ENCODE measurements at places on chromosomes 13 and 19.

DNA sequence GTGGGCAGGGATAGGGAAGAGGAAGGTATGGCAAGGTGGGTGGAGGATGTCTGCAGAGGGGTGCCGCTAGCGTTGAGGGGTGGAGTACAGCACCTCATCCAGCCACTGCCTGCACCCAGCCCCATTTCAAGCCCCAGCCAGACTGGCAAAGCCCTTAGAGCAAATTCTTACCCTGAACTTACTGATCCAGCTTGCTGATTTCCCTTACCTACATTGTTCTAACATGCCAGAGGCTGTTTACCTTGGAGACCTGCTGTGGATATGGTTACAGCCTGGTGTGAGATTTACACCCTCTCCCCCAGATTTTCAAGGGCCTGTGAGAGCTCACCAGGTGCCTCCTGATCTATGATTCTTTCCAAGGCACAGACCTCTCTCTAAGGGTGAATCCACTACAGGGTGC lies 86.0 kb downstream of the ZNF726 start:
- DNase-seq, result no peak

- DNase-seq, result no peak
These were observed 3.6 kb downstream of the RABAC1 start for GRCh38 chr19:41955521-41955920.

DNA sequence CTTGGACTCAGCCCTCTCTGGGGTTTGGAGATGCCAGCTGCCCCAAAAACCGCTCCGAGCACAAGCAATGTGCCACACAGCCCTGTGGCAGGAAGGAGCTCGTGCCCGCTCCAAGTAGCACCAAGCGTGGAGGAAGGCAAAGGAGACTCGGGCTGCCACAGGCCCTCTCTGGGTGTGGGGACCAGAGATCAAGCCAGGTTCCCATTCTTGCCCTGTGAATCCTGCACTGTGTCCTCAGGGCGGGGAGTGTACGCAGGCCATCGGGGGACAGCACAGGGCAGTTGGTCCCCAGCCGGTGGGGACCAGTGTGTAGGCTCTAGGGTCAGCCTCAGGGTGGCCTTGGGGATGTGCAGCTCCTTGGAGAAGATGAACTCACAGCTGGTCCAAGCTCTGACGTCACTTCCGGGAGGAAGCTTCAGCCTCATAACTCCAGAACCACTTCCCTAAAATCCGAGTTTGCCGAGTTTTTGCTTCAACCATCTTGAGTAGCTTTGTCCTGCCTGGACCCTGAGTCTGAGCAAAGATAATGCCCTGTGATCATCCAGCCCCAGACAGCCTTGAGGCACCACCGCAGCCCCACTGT lies 9.3 kb upstream of the CPAMD8 start:
- no peak for DNase-seq

DNA sequence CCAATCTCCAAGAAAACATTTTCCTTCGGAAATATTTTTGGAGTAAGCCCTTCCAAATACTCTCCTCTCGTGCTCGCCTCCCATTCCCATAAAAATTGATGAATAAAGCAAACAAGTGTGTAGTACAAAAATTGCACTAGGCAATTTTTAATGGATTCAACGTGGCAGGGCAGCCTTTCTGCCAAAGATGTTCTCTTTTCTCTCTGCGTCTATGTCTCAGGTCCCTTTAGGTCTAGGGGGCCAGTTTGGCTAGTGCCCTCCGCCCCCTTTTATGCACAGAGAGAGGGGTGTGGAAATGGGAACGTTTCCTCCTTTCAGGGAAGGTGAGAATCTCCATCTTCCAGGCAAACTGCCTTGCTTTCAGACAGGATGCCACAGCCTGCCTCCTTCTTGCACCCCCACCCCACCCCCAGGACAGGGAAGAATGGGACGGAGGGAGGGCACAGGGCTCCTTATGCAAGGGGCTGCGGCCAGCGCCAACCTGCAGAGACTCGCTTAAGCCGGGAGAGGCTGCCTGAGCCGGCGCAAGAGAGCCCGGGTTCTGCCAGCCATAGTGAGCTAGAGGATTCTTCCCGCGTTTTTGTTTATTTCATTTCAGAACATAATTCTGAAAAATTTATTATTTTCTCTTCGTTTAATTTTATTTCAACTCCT lies 2.7 kb upstream of the ZIC2 start:
- no peak for DNase-seq

DNA sequence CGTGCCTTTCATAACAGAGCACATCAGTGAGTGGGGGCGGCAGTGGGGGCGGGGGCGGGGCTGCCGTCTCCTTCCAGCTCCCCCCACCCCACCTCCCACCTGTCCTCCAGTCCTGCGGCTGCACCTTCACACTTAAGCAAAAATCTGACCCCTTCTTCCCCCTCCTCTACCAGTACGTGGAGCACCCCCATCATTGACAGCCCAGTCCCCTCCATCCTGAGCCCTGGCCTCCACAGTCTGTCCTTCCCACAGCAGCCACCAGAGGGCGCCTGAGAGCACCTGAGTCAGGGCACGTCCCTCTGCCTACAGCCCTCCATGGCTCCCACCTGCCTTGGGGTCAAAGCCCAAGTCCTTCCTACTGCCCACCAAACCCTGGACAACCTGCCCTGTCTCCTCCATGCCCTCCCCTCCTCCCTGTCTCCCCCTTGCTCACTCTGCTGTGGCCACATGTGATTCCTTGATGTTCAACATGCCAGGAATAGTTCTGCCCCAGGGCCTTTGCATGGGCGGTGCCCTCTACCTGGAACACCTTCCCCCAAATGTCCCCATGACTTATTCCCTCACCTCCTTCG lies 4.0 kb downstream of the EBI3 start:
- peak; percentile 35 for DNase-seq

DNA sequence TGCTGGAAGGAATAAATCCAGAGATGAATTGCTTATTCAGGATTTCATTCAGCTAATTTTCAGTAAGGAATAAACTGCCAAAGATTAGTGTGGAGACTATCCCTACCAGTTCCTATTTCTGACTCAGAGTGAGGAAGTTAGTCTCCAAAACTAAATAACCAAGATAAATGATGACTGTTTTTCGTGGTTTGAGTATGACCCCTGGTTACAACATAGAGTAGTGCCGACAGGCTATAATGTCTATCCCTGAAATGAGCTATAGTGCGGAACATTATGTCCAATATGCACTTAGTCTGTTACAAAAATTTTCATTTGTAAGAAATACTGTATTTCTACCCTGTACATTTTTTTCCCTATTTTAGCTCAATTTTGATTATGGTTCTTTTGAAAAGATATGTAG lies 51.4 kb downstream of the NBEA start:
- no peak for DNase-seq

- DNase-seq, result no peak
These were observed 76.1 kb downstream of the RGCC start for GRCh38 chr13:41533266-41534052.

GRCh38 chr19:1611353-1611752 lies 6.1 kb upstream of the UQCR11 start:
- no peak for DNase-seq

- DNase-seq, result no peak
These were observed 362 bp downstream of the ZNF557 start for GRCh38 chr19:7069904-7070226.

DNA sequence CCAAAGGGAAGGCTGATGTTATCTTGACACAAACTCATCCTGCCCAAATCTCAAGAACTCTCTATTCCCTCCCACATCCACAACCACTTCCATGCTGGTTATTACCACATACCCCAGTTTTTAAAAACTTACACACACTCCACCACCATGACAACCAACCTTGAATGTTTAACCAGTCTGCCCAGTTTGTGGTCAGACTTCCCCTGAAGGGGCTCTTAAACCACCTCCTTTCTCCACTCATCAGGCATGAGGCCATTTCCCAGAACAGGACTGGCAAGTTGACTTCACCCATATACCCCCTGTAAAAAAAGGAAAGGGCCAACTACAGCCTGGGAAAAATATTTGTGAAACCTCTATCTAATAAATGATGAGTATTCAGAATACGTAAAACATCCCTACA lies 12.4 kb upstream of the ZSCAN4 start:
- no peak for DNase-seq

DNA sequence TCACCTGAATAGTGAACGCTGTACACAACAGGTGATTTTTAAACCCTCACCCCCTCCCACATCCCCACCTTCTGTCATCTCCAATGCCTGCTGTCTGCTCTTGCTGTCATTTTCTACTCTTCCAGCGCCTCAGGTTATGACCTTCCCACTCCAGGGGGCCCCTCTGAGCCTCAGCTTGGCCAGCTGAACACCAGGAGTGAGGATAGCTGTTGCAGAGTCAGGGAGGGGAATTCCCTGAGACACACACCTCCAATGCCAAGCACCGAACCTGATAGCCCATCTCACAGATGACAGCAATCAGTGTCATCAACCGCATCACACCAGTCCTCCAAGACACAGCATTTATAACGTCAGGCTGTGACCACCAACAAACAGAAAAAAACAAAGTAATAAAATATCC lies 193.5 kb downstream of the ZNF536 start:
- no peak for DNase-seq

- no peak for DNase-seq
These were observed 19.7 kb downstream of the MED26 start for GRCh38 chr19:16608290-16608739.

DNA sequence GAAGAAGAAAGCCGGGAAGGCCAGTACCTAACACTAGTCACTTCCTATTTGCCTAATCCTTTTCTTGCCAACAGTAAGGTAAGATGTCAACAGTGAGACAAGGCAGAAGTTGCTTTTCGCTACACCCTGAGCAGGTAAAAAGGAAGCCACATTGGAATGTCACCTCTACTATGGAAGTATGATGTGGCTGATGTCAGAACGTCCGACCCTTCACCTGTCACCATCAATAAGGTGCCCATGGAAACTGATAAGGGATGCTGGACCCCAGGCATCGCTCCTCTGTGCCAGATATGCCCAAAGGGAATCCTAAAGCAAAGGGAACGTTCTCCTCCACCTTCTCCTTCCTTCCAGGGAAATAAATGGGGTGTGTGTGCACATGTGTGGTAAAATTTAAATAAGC lies 34.3 kb downstream of the COL4A1 start:
- no peak for DNase-seq

DNA sequence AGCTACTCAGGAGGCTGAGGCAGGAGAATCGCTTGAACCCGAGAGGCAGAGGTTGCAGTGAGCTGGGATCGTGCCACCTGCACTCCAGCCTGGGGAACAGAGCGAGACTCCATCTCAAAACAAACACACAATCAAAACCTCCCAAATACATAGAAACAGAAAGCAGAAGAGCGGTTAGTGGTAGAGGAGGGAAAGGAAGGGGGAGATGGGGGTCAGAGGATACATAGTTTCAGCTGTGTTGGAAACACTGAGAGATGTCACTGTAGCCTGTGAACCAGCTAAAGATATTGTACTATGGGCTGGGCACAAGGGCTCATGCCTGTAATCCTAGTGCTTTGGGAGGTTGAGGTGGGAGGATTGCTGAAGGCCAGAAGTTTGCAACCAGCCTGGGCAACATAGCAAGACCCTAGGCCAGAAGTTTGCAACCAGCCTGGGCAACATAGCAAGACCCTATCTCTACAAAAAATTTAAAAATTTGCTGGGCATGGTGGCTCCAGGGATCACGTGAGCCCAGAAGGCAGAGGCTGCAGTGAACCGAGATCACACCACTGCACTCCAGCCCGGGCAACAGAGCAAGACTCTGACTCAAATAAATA lies 49.9 kb downstream of the GNG7 start:
- no peak for DNase-seq

GRCh38 chr13:30963791-30964190 lies 31.3 kb downstream of the TEX26 start:
- DNase-seq, result no peak

DNA sequence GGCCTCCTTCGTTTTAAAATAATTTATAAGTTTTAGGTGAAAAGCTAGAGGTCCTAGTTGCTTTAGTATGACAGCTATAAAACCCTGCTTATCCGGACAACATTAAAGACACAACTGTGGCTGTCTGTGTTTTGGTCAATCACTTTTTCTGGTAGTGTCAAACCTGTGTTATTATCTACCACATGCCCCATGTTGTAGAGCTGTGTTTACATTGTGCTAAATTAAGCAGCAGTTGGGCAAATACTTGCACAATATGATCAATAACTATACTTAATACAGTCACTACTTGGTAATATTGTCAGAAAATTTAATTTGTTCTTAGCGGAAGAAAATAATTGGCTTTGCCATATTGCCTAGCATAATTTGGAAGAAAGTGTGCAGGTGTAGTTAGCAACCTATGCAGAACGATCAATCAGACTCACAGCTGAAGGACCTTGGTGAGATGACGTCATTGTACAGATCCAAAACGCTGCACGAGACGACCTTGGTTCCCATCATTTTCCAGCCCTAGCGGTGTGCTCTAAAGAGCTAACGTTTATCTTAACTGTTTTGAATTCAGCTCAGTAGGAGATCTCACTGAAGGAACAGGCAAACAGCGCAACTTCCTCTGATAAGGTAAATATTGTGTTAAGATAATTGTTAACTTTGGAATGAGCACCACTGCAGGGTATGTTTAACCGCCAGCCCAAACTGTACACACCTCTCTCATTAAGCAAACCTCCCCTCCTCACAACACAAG lies 476.6 kb downstream of the IRS2 start:
- no peak for DNase-seq

DNA sequence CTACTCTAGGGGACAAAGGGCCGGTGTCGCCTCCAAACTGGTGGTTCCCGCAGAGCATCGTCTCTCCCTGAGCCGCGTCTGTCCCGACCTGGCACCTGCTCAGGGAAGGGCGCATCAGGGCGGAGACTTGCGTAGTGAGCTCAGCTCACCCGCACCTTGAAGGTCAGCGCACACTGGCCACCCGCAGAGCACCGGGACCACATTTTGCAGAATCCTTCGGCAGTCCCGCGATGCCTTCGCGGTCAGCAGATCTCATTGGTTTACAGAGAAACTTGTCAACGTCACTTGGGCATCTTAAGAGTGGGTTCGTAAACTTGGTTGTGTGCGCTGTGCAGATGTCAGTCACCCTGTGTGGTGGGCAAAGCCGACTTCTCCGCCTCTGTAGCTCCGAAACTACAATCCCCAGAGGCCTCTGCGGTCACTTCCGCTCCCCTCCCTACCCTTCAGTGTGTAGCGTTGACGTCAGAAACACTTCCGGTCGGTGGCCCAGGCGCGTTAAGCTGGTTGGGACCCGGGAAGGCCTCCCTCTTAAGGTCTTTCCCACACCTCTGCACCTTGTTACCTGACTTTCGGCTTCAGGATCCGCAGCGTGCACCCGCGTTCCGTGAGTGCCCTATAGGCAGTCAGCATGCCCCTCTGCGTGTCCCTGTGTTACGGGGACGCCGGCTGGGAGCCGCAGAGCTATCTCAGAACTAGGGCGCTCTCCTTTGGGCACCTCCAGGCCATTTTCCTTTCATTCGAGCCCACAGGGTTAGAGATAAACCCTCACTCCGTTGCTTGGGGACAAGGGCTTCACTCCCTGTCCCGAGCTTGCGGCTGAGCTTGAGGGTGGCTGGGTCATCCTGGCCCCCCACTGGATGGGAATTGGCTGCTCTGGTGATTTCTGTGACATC lies 36.5 kb upstream of the ZNF527 start:
- DNase-seq, result peak; percentile 78
